ENCODE measurements at places on chromosomes 6 and 20.
A peak's percentile ranks its signal among the peaks of the same experiment; 100 is the strongest.

GRCh38 chr6:107716688-107717089 lies 107.4 kb downstream of the SCML4 start:
- DNase-seq = peak; percentile 33

GRCh38 chr6:145898376-145898775 lies 65.8 kb downstream of the SHPRH start:
- peak; percentile 63 for DNase-seq

DNA sequence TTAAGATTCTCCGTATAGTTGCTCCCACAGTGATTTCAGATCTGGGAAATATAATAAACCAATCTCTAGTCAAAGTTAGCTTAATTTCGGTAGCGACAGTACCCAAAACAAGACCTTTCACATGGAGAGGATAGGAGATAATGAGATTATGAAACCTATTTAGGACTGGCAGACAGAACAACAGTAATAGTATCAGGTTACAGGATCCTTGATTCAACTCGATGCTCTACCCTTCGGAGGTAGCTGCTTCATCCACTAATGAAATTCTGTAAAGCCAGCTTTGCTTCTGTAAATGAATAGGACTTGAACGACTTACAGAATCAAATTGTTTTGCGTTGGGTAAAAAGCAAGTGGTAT lies 534 bp upstream of the AKIRIN2 start:
- peak; percentile 82 for DNase-seq

- no peak for DNase-seq
Observed at GRCh38 chr6:42419490-42420280, 32.0 kb downstream of the TRERF1 start.
